T-helper 2 cell treated with Interferon-gamma antibody and Interleukin-4, amounts not matched to agents 5 μg/mL and 100 μg/mL, for 36 hours (primary cell): ENCODE measurements at places on chromosomes 4 and X.
A peak's percentile ranks its signal among the peaks of the same experiment; 100 is the strongest.

DNA sequence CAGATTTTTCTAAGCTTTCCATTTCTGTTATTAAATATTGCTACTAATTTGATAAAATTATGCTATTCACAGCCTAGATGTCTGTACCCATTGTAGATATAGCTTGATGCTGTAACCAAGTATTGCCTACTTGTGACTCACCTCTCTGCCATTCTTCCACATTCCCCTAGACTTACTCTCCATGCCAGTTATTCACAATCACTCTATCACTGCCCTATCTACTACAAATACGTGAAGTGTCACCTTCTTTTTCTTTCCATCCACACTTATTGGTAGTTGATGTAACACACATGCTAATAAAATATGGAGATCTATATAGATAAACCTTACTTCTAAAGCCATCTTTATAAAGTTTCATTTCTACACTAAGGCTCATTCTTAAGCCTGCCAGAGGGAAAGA is 179.4 kb upstream of the PACRGL start:
- no peak for DNase-seq

GRCh38 chr4:31995943-31996901 is 1276.1 kb downstream of the PCDH7 start:
- DNase-seq: no peak

- peak; percentile 5 for DNase-seq
Measured at GRCh38 chrX:20547611-20548051, 280.9 kb upstream of the RPS6KA3 start.

DNA sequence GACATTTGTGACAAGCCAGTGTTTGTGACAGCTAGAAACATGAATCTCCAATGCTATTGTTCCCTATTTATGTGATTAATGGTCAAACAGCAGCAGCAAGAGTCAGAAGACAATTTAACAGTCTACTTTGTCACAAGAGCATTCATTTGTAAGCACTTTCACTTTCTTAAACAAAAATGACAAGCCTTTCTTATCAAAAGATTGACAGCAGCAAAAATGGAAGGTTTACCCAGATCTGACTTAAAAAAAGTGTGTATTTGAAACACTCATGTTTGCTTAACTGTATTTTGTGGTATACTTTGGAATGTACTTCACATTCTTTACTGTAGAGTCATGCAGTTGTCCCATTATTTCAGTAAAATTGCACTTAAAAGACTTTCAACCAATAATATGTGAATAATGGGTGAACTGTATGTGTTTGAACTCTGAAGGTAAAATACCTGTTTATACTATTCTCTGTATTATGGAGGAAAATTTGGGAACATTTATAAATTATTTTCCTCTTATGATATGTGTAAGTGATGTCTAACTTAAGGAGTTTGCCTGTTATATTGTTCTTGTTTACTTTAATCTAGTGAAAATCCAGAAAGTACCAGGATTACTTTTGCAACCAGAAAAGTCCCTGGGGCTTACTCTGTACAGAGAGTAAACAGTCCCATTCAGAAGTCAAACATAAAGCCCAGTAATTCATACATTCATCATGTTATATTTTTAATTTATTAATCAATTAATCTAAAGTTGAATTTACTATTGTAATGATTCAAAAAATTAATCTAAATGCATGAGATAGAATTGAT is 314.9 kb upstream of the TRAM1L1 start:
- DNase-seq: no peak

DNA sequence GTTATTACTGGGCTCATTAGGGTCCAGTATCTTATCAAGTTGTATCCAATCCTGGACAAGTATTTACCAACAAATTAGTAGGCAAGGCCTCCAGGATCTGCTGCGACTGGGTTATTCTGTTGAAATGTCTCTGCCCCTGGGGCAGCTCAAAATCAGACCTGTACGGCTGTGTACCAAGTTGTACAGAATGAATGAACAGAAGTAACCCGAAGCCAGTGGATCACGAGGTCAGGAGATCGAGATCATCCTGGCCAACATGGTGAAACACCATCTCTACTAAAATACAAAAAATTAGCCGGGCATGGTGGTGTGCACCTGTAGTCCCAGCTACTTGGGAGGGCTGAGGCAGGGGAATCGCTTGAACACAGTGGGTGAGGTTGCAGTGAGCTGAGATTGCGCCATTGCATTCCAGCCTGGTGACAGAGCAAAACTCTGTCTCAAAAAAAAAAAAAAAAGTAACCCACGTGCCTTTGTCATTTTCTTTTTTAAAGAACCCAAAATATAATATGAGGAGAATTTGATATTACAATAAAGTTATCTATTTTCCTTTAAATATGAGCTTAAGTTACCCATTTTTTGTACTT is 127.3 kb downstream of the CBR4 start:
- no peak for DNase-seq

GRCh38 chr4:7687006-7687405 is 252.3 kb upstream of the PSAPL1 start:
- DNase-seq: no peak
